ENCODE measurements at places on chromosomes 1 and 21. TPM values are rescaled to one million over a fixed set of nuclear protein-coding genes. Genes with fewer than 3 reads are reported as not detected.

DNA sequence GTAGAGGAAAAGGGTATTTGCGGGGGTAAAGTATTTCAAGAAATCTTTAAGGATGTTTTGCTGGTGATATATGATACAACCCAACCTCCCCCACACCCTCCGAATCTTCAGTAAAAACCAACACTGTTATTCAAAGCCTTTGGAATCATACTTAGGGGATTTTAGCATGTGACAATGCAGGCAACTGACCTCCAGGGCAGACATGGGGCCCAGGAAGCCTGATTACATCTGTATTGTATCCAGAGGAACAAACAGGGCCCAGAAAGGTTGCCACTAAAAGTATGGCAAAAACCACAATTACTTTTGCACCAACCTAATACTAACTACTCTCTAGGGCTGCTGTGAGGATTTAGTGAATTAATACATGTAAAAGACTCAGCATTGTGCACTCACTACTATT is 43.9 kb upstream of the CNN3 start:
- H3K4me1 ChIP-seq, result peaks cover 1% of the 10 kb centered on the region
- no peaks in the 10 kb centered on the region for H3K27me3 ChIP-seq
- no peak for DNase-seq
- no peaks in the 10 kb centered on the region for H3K36me3 ChIP-seq
- no peak overlapping the region for H3K4me3 ChIP-seq
- no peak overlapping the region for H3K27ac ChIP-seq

Gene CD1E
- total RNA-seq, result not detected

Gene NBPF4
- not detected for total RNA-seq

GRCh38 chr21:46097336-46098293 is at the start of gene COL6A2:
COL6A2 (plus strand) TSS chr21:46098112.
- peak; percentile 91 for DNase-seq
- peak within 1 kb of the TSS; percentile 84 for H3K4me3 ChIP-seq
- H3K27ac ChIP-seq, result peak within 1 kb of the TSS; percentile 92
- H3K4me1 ChIP-seq, result no peaks in the 10 kb centered on the region
- H3K27me3 ChIP-seq, result no peaks in the 10 kb centered on the region

DNA sequence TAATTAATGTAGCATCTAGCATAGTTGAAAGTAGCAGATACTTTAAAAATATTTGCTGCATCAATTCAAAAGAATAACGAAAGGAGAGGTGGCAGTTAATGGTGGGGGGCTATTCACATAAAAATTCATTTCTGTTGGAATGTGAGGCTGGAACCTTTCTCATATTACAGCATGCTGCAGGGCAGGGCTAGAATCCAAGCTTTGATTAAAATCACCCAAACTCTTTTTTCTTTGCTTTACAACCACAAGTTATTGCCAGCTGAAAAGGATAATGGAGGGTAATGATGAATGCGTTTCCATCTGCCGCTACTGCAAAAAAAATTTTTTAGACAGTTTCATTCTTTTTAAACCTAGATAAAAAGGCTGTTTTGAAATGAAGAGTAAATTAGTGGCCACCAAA is 9.8 kb downstream of the DISP1 start:
- no peak overlapping the region for H3K4me3 ChIP-seq
- no peak for DNase-seq
- no peaks in the 10 kb centered on the region for H3K36me3 ChIP-seq
- no peaks in the 10 kb centered on the region for H3K27me3 ChIP-seq

Measured in aorta (tissue), 5 donors.